AG08395 (cell line): ENCODE measurements at places on chromosomes 3 and 15.

GRCh38 chr3:47193871-47194859 is 30.3 kb upstream of the SETD2 start:
- DNase-seq = no peak

GRCh38 chr3:125652349-125652748 is 57.1 kb upstream of the OSBPL11 start:
- no peak for DNase-seq

DNA sequence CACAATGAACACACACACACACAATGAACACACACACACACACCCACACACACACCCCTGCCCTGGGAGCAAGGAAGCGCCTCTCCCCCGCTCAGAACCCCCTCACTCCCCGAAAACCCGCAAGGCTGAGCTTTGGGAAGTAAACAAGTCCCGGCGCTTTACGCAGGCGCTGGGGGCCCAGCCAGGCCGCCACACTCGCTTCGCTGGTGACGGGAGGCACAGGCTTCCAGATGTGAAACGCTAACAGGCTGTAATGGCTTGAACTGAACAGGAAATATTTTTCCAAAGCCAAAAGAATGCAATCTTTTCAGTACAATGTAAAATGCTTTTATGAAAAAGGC is 122.7 kb upstream of the IGF1R start:
- DNase-seq = peak; percentile 48

GRCh38 chr3:24496529-24497482 is 2.2 kb upstream of the THRB start:
- DNase-seq = peak; percentile 84

GRCh38 chr3:43765521-43765971 is 74.8 kb downstream of the ABHD5 start:
- peak; percentile 42 for DNase-seq

DNA sequence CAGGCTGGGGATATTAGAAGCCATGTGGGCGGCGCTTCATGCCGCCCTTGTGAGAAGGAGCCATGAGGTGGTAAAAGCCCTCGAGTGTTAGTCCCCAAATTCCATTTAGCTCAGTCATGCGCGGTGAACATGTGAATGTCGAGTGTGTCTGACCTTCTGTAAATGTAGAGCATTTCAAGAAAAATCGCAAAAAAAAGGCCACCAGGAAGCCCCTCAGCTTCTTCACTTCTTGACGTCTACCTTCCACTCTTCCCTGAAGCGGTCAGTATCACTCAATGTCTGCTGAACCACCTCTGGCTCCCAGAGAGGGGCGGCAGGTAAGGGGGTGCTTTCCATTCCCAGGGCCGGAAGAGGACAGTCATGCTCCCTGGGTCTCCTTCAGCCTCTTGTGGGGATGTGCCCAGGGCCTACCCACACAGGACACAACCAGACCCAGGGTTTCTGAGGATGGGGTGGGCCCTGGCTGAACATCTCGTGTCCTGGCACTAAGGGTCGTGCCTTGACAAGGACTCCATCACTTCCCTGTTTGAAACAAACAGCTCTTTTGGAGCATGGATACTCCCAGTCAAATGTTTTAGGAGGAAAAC is 274.9 kb downstream of the FAM43A start:
- DNase-seq = no peak

GRCh38 chr15:78051596-78051995 is 25.9 kb downstream of the TBC1D2B start:
- no peak for DNase-seq

DNA sequence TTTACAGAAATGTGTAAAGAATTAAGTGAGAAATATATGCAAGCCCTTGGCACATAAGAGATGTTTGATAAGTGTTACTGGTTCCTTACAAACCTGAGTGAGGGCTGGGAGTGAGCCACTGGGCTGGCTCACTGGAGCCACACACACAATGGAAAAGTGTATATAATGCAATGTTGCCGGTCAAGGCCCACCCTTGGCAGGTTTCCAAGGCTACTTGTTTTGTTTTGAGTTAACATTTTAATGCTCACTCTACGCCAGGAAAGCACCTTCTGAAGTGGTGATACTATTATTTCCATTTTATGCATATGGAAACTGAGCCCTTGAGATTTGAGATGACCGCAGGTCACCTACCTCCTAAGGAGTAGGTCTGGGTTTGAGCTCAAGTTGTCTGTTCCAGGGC is 71.8 kb upstream of the FHIT start:
- DNase-seq = no peak

DNA sequence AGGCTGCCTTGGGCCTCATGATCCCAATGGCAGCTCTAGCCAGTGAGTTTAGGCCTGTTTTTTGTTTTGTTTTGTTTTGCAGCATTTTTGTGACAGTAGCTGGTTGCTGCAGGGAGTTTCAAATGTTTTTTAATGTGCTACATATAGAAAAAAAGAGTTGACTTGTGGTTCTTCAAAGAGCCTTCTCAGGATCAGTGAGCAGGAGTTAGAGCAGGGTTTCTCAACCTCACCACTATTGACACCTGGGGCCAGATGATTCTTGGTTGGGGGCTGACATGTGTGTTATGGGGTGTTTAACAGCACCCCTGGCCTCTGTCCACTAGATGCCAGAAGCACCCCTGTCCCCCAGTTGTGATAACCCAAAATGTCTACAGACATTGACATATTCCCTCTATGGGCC is 17.9 kb downstream of the APH1B start:
- no peak for DNase-seq

- DNase-seq = no peak
Measured at GRCh38 chr3:114582929-114583328, 289.1 kb downstream of the TIGIT start.

GRCh38 chr3:39052583-39052982 is 767 bp downstream of the WDR48 start:
- no peak for DNase-seq

DNA sequence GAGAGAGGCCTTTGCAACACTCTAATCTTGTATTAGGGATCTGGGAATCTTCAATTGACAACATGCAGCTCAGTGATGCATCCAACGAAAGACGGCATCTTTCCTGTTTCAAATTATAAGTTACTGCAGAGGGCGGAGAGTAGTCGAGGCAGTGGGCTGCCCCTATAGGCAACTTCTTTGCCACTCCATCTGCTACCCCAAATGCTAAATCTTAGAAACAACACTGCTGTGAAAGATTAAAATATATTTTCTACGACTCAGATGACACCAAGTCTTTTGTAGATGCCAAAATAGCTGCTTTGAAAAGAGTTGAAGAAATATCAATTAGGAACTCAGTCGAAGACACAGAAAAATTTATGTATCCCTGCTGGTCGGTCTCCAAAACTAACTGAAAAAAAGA is 161.0 kb upstream of the FEZF2 start:
- DNase-seq = no peak
